M059J (cell line): ENCODE measurements at places on chromosomes 13 and 19. TPM values are rescaled to one million over a fixed set of nuclear protein-coding genes. Genes with fewer than 3 reads are reported as not detected.

Gene CRX
- total RNA-seq, result not detected in 2 replicates

Gene TEX29
- not detected in 2 replicates for total RNA-seq

Gene ZNF417
- total RNA-seq, result 11.2 and 11.6 TPM in 2 replicates

Gene ZNF420
- total RNA-seq, result 3.3 and 9.6 TPM in 2 replicates

Gene LGI4
- not detected in 2 replicates for total RNA-seq

Gene FFAR3
- total RNA-seq, result not detected in 2 replicates

Gene SIGLEC5
- total RNA-seq, result not detected in 2 replicates

Gene NANOS3
- total RNA-seq, result not detected in 2 replicates

Gene MRPL4
- total RNA-seq, result 53.8 and 96.4 TPM in 2 replicates

Gene MAMSTR
- total RNA-seq, result 0.81 and 1.0 TPM in 2 replicates

Gene MYPOP
- total RNA-seq, result 1.0 and 4.7 TPM in 2 replicates

Gene NTN5
- total RNA-seq, result 0.05 and 0.79 TPM in 2 replicates

Gene ZNF225
- total RNA-seq, result 2.4 and 3.9 TPM in 2 replicates

Gene TPTE2
- total RNA-seq, result not detected in 2 replicates

Gene OR7A5
- total RNA-seq, result not detected in 2 replicates

Gene ZNF723
- total RNA-seq, result not detected in 2 replicates

Gene SOX1
- total RNA-seq, result not detected in 2 replicates

Gene GPR12
- total RNA-seq, result not detected in 2 replicates

Gene CD33
- total RNA-seq, result 3.8 and 4.6 TPM in 2 replicates

Gene TMPRSS9
- total RNA-seq, result not detected in 2 replicates

Gene IL12RB1
- 2.3 and 3.8 TPM in 2 replicates for total RNA-seq

Gene SBK2
- 0.20 TPM in 1 of 2 replicates, not detected in the other for total RNA-seq

Gene FLT3LG
- 5.2 and 17.6 TPM in 2 replicates for total RNA-seq

Gene APOE
- 1.6 and 3.5 TPM in 2 replicates for total RNA-seq

Gene ZNF429
- 5.1 and 6.6 TPM in 2 replicates for total RNA-seq

Gene TNFAIP8L1
- total RNA-seq, result 2.7 and 3.3 TPM in 2 replicates

Gene COX7A1
- total RNA-seq, result not detected in 2 replicates

Gene MAST1
- total RNA-seq, result 0.10 and 0.12 TPM in 2 replicates
